ENCODE measurements at places on chromosomes 16 and 17.

DNA sequence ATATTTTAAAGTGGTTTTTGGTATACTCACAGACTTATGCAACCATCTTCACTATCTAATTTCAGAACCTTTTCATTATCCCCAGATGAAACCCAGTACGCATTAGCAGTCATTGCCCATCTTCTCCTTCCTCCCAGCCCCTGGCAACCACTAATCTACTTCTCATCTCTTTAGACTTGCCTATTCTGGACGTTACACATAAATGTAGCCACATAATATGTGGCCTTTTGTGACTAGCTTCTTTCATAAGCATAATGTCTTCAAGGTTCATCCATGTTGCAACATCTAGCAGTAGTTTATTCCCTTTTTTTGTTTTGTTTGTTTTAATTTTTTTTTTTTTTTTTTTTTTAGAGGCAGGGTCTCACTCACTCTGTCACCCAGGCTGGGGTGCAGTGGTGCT, 28.5 kb upstream of the C17orf107 start:
- DNase-seq = no peak

DNA sequence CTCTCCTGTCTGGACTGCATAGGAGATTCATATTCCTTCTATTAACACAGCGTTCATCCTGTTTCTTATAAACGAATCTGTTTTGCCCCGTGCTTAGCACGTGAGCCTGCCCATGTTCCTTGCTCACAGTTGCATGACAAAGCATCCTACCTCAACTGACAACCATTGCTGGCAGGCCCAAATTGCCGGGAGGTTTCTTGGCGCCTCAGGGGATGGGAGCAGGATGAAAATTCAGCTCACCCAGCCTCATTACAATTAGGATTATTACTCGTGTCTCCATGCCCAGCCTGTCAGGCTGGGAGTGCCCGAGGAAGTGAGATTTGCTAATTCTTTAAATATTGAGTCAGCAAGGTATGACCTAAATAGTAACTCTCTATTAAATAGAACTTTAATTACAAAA, 36.7 kb upstream of the HELZ start:
- no peak for DNase-seq

DNA sequence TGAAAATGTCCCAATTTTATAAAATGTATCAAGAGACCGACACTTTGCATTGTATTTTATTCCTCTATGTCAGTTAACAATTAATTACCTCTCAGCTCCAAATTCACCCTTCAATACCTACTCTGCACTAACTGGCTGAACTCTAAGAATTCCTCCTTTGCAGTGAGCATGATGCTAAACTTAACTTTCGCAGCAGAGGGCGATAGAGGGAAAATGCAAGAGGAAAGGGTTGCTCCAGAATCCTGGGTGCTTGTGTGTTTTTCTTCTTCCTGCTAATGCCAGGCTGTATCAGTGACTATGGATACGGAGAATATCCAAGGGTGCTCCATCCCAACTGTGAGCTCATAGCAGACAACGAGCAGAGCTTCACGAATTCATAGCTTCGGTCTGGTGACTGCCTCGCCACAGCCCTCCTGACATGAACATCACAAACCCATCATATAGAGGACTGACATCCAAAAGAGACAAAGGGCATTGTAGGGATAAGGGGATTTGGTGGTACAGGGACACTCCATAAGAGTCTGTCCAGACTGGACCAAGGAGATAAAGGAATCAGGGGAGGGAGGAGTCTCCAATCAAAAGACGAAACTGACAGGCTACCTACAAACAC, 172.9 kb downstream of the STX8 start:
- no peak for DNase-seq

DNA sequence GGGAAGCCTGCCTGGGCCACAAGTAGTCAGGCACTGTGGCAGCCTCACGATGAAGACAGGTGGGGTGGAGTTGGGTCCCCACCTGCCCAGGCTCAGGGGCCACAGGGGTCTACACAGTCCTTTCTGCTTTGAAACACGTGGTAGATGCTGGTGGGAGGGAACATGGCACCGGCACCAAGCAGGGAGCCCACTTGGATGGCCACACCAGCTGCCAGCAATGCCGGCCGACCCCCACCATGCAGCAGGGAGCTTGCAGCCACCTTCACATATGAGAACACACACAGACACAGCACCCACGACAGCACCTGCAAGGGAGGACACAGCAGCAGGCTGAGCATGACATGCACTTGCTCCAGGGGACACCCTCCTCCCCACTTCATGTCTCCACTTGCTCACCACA, 2.4 kb downstream of the SLC52A1 start:
- no peak for DNase-seq

DNA sequence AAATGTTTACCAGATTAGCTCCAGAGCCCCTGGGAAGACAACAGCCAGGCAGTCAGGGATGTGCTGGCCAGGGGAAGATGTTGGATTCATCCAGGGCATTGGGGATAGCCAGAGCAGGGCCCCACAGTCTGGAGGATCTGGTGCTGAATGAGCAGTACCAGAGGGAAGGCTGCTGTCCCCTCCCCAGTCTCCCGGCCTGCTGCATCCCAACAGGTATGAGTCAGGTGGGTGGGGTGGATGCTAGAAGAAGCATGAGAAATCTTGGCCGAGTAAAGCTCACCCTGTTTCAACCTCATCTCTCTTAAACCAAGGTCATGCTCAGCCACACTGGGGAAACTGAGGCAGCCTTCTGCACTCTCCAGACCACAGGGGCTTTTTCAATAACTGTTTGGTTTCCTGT, 71.9 kb upstream of the SEC14L1 start:
- no peak for DNase-seq
